ENCODE measurements at places on chromosomes 2 and 18.
A peak's percentile ranks its signal among the peaks of the same experiment; 100 is the strongest.

GRCh38 chr2:205776139-205776538, 93.8 kb downstream of the NRP2 start:
- no peak for DNase-seq

DNA sequence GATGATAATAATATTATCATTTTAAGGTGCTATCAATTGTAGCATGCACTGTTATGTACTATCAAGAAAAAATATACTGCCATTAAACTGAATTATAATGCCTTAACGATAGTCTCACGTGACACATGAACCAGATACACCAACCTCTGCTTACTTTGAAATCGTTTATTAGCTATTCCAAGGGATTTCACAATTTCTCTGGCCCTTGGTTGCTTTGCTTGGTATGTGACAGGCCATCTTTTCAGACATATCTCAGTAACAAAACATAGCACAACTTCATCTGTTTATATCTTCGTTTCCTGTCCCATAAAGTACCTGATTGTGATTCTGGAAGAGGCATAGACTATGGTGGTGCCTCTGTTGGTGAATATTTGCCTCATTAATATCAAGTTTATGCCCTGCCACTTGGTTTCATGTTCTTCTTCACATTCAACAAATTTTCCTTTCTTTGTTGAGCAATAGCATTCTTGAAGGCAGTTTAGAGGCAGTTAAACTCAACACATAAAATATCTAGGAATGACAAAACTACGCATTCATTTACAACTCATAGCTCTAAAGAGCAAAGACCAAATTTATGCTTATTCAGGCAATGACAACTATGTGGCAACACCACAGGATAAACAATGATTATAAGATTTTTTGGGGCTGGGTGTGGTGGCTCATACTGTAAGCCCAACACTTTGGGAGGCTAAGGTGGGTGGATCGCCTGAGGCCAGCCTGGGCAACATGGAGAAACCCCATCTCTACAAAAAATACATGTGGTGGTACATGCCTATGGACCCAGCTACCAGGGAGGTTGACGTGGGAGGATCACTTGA, 84.3 kb downstream of the MCFD2 start:
- DNase-seq = no peak

GRCh38 chr2:45739796-45740485, 88.5 kb downstream of the PRKCE start:
- DNase-seq = no peak

- DNase-seq = no peak
Observed at GRCh38 chr2:138654146-138654545, 126.0 kb downstream of the NXPH2 start.

GRCh38 chr2:109117780-109118179, 11.2 kb upstream of the SH3RF3 start:
- DNase-seq = no peak

DNA sequence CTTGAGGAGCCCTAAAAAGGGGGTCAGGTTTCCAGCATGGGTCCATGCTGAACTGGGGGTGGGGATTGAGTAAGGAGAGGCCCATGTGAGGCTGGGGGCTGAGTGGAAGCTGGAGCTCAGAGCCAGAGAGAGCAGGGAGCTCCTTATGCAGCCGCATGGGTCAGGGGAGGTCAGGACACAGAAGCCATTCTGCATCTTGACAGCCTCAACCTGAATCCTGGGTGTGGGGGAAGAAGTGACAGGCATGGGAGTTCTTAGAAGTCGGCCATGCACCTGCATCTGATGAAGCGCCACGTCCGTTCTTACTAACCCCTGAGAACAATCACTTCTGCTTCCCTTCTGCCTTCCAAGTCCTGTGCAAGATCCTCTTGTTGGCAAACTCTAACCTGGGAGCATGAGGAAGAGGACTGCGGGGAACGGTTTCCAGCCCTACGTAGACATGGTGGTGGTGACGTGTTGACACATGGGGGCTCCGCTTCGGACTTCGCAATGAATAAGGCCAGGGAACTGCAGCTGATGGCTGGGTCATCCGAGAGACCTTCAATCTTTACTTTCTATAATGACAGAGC, 22.3 kb downstream of the GNLY start:
- DNase-seq = no peak

DNA sequence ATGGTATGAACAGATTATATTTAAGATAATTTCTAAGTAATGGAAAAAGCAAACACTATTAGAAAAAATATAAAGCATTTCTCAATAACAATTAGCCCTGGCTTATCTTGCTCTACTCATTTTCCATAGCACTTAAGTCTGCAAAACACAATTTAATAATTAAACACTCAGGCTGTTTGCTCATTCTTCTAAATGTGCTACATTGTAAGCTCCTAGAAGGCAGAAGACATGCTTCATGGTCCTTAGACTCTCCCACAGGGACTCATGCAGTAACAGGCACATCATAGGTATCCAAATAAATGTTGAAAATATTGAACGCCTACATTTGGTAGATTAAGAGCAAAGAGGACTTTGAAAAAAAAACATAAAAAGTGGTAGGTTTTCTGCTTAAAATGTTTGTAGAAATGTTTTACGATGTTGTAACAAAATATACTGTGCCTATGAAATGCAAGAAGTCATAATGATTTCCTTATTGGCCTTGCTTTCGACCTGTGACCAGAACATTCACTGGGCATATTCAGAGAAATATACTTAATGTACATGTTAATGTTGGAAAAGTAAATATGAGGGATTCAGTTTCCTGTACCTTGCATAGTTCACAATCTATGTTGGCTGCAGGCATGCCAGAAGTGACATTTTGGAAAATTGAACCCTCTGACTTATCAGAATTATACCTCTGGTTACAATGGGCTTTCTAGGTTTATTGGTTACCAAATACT, 27.2 kb downstream of the G6PC2 start:
- no peak for DNase-seq

GRCh38 chr2:240558236-240558761, 511 bp upstream of the ANKMY1 start:
- no peak for DNase-seq

DNA sequence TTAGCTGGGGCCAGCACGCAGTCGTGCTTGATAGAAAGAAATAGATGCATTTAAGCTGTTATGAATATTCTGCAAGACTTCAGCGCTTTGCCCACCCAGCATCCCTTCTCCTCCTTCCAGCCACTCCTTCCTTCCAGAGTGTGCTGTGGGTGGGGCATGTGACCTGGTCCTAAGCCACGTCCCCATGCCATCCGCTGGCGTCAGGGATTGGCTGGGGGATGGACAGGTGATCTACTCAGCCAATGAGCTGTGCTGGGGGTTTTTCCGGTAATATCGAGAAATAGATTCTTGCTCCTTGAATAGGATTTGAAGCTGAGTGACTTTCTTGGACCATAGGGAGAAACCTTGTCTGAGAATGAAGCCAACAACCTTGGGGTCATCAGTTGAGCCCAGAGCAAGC, 4.8 kb upstream of the ZAP70 start:
- no peak for DNase-seq

DNA sequence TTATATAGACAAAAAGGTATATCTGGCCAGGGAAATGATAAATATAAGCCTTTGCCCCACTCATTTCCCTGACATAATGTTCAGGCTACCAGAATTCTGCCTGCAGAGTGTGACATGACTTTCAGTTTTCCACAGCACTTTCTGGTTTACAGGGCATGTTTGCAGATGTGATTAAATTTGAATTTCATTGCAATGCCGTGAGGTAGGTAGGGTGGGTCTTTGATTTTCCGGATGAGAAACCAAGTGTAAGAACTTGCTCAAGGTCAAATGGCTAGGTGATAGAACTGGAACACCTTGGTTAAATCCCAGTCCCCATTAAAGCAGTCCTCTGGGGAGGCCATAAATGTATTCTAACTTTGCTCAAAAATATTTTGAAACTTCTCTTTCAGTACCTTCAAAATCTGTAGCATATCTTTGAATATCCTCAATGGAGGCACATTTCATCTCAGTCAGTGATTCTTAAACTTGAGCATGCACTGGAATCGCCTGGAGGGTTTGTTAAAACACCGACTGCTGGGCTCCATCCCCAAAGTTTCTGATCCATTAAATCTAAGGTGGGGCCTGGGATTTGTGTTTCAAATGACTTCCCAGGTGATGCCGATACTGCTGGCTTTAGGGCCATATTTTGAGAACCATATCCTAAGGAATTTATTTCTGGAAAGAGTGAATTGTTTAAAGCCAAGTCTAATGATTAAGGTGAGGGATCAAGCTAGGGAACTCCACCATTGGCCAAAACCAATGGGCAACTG, 35.0 kb downstream of the MRPL33 start:
- no peak for DNase-seq

DNA sequence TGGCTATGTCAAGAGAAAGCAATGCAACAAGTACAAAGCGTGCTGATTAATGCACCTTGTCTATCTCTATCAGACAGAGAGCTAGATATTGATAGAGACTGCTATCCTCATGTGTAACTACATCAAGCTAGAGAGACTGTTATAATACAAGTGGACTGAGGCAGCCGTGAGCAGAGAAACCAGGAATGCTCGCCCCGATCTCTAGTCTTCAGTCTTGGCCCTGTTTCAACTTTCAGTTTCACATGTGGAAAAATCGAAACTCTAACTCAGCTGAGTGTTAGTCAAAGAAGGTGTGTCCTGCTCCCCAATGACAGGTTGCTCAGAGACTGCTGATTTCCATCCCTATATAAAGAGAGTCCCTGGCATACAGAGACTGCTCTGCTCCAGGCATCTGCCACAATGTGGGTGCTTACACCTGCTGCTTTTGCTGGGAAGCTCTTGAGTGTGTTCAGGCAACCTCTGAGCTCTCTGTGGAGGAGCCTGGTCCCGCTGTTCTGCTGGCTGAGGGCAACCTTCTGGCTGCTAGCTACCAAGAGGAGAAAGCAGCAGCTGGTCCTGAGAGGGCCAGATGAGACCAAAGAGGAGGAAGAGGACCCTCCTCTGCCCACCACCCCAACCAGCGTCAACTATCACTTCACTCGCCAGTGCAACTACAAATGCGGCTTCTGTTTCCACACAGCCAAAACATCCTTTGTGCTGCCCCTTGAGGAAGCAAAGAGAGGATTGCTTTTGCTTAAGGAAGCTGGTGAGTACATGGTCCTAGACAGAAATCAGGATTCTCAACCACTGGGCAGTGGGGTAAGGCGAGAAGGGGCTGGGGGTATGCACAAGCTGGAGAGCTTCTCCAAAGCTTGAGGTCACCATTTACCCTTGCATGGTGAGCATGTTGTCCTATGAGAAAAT, at the start of gene RSAD2:
TSS of gene RSAD2 (plus strand) at position 376 of the 903 bp plus-strand sequence. CDS start at position 400, 24 bp downstream.
- DNase-seq = peak; percentile 75

- DNase-seq = no peak
Observed at GRCh38 chr2:18792226-18792629, 202.9 kb upstream of the NT5C1B start.

DNA sequence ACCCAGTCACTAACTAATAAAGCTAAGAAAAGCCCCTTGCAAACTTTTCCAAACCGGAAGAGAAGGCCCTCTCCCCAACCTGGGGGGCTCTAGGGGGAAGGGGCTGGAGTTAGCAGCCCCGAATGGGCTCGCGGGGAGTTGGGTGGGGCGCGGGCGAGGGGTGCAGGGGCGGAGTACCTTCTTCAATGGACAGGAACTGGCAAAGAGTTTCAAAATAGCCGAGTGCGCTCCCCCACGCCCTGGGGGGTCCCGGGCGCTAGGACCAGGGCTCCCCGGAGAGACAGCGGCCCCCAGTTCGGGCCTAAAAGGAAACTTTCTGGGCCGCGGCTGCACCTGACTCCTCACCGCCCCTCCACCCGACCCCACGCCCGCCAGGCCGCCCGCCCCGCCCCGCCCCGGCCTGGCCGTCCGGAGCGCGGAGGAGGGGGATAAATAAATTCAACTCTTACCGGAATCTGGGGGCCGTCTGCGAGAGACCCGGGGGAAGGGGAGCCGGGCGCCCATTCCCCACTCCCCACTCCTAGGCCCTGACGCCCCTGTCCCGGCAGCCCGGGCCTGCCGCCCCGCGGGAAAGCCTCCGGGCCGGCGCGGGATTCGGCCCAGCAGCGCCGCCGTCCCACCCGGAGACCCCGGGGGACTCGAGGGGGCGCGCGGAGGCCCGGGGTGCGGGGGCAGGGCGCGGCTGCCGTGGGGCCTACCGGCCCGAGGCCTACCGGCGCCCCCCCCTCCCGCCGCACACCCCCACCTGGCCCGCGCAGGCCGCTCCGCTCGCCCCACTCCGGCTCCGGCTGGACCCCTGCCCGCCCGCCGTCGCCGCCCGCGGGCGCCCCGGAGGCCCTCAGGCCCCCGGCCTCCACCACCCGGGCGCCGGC, 868 bp downstream of the INO80D start:
- no peak for DNase-seq

- no peak for DNase-seq
Observed at GRCh38 chr2:159562248-159562647, 54.1 kb downstream of the BAZ2B start.

DNA sequence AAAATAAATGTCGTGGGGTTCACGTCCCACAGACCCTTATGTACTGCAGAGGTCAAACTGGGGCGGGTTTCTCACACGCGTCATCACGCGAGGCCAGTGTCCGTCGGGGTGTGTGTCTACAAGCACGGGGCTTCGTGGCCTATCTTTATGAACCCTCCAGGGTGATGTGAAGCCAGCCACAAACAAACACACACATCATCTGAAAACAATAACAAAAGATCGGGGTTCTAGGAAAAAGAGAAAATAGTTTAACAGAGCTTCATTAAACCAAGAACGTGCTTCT, 23.3 kb downstream of the LDLRAD4 start:
- no peak for DNase-seq

- no peak for DNase-seq
Observed at GRCh38 chr2:239726091-239726591, 299.0 kb downstream of the NDUFA10 start.

- no peak for DNase-seq
Observed at GRCh38 chr2:133213651-133214050, 354.6 kb downstream of the NCKAP5 start.

GRCh38 chr2:28359222-28360057, 33.2 kb upstream of the FOSL2 start:
- DNase-seq = no peak

- DNase-seq = no peak
Observed at GRCh38 chr18:72458271-72458670, 85.9 kb downstream of the CBLN2 start.

GRCh38 chr2:147100406-147101035, 744.3 kb upstream of the ACVR2A start:
- DNase-seq = no peak

DNA sequence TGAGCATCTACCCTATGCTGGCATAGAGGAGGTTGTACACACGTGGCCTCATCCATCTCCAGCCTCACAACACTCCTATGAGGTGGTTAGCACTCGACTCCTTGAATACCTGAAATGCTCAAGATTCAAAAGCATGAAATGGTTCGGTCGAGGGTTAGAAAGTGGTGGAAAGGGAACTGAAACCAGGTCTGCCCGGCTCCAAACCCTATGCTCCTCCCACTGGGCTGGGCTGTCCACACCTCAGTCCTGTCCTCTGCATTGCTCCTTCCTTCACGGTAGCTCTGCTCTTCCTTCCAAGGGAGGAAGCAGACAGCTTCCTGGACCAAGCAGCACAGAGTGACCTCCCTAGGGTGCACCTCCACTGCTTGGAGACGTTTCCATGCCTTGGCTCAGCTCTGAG, 565.2 kb upstream of the ID2 start:
- no peak for DNase-seq

- no peak for DNase-seq
Observed at GRCh38 chr18:35842536-35842935, 129.9 kb upstream of the RMP24 start.

GRCh38 chr18:79566771-79567431, 112.7 kb upstream of the CTDP1 start:
- no peak for DNase-seq

Measured in NCI-H2029 treated with DMSO at 0.1 percent for 48 hours (cell line).